ENCODE measurements at places on chromosomes 3 and 15.

GRCh38 chr3:90069748-90070147, 962.3 kb downstream of the EPHA3 start:
- DNase-seq: no peak

DNA sequence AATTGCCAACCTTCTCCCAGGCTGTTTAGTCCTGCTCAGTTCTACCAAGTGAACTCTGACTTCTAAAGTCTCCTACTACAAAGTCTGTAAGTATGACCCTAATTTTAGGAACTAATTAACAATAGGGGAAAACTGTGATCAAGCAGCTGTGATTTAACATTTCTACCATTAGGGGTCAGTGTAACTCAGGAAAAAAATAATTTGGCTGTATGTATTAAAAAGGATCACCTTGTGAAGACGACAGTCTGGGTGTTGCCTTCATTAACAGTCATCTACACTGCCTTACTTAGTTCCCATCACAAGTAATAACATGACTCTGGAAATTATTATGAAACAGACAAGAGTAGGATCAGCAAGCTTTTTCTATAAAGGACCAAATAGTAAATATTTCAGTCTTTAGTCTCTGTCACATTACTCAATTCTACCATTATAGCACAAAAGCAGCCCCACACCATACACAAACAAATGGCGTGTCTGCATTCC, 4.2 kb upstream of the NPHP3 start:
- no peak for DNase-seq

- no peak for DNase-seq
Measured at GRCh38 chr3:80770106-80771074, 991.1 kb downstream of the GBE1 start.

- no peak for DNase-seq
Measured at GRCh38 chr15:73930790-73931281, 4.6 kb downstream of the LOXL1 start.

GRCh38 chr3:24834442-24834841, 339.8 kb upstream of the THRB start:
- DNase-seq: no peak

DNA sequence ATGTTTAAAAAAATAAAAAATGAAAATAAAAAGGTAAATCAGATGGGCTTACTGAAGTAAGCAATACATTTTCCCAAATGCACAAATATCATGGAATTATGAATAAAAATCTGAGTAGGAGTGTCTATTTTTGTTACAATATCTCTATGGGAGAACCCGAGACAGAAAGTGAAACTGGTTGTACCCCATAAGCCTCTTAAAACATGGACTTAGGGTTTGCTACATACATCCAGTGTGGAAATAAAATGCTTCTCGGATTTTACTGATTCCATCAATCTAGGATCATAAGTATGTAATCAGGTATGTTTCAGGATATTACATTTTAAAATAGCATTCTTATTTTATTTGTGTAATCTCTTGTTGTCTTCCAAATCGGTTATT, 177.8 kb upstream of the CDIN1 start:
- no peak for DNase-seq

DNA sequence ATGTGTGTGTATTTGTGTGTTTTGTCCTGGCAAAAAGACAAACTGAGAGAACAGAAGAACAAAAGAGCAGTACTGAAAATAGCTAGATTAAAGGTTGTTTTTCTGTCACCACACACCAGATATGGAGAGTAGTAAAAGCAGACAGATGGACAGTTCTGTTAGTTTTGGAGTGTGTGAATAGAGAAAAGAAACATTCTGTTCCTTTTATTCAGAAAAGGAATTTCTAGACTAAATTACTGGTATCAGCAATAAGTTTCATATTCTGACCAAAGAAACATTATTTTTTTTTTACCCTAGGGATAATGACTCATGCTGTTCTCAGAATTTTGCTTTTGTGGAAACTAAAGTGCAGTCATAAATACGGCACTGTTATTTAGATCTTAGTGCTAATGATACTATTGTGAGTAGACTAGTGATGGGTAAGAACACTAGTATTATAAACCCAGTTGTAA, 32.9 kb downstream of the PIK3CA start:
- no peak for DNase-seq

Data from activated naive CD4-positive, alpha-beta T cell treated with Interleukin-2 at 50 U/mL for 16 hours (primary cell).